Vein endothelial cell (primary cell): ENCODE measurements at places on chromosomes 12 and 14. TPM values are rescaled to one million over a fixed set of nuclear protein-coding genes. Genes with fewer than 3 reads are reported as not detected.

Gene LRRIQ1
- total RNA-seq, result 0.33 and 0.86 TPM in 2 replicates

Gene KCNH3
- total RNA-seq, result under 0.01 TPM in 1 of 2 replicates, not detected in the other

Gene RNASE7
- total RNA-seq, result not detected in 2 replicates

Gene KIF26A
- total RNA-seq, result 8.2 and 14.6 TPM in 2 replicates

Gene NRXN3
- 0.48 and 0.98 TPM in 2 replicates for total RNA-seq

Gene IRF9
- total RNA-seq, result 31.0 and 35.6 TPM in 2 replicates

Gene SDR9C7
- not detected in 2 replicates for total RNA-seq

Gene TSPAN19
- not detected in 2 replicates for total RNA-seq
